ENCODE measurements at places on chromosomes 11 and 22.

GRCh38 chr11:111155021-111155420 is 90.5 kb upstream of the POU2AF2 start:
- no peak for DNase-seq

DNA sequence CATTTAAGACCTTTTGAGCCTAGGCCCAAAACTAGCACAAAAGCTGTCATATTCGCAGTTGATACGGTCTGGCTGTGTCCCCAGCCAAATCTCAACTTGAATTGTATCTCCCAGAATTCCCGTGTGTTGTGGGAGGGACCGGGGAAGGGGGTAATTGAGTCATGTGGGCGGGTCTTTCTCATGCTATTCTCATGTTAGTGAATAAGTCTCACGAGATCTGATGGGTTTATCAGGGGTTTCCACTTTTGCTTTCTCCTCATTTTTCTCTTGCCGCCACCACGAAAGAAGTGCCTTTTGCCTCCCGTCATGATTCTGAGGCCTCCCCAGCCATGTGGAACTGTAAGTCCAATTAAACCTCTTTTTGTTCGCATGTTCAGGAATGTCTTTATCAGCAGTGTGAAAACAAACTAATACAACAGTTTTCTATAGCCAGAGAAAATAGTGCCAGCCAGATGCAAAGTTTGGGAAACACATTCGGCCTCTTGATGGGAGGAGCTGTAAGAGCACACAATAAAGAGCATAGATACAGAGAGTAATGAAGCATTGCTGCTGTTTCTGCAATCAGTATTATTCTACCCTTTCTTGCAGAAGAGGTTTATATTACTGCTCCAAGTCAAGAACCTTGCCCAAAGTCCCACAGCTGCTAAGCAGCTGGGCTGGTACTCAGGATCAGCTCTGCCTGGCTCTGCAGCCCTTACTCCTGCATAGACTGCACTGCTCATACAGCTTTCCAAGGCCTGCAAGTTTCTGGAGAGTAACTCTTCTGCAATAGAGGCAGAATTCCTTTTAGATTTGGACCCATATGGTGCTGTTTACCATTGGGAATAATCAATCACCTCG is 2.0 kb upstream of the ZNF195 start:
- DNase-seq: no peak

DNA sequence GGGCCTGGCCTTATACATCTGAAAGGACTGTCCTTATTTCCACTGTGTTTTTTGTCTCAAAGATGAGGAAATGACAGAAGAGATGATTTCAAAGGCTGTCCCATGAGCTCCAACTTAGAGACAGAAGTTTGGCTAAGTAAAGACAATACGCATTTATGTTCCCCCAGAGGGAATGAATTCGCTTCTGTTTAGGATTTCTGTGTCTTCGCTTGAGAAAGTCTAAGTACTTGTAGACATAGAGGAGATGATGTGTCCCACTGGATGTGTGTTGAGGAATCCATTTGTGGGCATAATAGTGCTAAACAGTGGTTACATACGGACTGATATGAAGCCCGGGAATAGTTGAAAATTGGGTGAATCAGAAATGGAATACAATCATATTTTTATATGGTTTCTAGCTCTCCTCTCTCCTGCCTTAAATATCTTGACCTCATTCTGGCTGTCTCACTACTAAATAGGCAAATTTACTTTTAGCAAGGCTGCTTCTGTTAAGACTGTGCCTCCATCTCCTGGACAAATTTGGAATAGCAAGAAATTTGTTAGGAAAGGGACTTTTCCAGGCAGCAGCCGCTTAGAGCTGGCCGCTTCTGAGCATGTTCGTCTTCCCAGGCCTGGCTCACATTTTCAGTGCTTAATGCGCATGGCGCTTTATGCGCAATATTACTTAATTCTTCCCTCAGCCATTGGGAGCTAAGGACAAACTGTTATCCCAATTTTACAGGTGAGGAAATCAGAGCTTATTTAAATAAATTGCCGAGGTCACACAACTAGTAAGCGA is 1.9 kb upstream of the PEX26 start:
- DNase-seq: no peak

DNA sequence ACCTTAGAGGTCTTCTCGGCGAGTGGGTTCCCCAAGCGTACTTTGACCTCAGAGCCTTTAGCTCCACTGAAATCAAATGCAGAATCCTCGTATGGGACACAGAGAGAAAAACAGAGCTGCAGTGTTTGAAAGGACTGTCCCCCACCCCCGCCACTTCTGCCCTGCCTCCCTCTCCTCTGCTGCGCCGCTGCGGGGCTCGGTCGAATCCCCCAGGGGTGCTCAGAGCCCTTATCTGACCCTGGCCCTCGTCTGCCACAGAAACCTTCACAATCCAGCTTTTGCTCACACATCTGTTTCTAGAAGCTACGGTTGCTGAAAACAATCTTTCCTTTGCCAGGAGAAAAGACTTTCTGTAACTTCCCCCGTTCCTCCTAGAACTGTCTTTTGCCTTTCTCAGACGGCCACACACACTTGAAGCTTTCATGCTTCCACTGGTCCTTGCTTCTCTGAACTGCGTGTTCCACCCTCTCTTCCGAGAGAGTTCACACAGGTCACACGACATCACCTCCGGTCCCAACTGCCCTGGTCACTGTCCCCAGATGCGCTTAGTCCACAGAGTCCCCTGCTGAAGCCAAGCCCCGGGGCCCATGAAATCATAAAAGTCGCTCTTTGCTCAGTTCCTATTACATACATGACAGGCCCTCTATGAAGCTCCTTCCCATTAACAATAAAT is 3.7 kb downstream of the SMIM35 start:
- DNase-seq: no peak

All from stimulated activated CD4-positive, alpha-beta T cell treated with anti-CD3 and anti-CD28 coated beads, Interleukin-12 subunit alpha, Interleukin-12 subunit beta, amount 100 ng/mL, for 24 hours (primary cell).